ENCODE measurements at places on chromosomes 6 and 20.

GRCh38 chr6:122476131-122476530, 4.5 kb upstream of the SERINC1 start:
- DNase-seq: no peak

DNA sequence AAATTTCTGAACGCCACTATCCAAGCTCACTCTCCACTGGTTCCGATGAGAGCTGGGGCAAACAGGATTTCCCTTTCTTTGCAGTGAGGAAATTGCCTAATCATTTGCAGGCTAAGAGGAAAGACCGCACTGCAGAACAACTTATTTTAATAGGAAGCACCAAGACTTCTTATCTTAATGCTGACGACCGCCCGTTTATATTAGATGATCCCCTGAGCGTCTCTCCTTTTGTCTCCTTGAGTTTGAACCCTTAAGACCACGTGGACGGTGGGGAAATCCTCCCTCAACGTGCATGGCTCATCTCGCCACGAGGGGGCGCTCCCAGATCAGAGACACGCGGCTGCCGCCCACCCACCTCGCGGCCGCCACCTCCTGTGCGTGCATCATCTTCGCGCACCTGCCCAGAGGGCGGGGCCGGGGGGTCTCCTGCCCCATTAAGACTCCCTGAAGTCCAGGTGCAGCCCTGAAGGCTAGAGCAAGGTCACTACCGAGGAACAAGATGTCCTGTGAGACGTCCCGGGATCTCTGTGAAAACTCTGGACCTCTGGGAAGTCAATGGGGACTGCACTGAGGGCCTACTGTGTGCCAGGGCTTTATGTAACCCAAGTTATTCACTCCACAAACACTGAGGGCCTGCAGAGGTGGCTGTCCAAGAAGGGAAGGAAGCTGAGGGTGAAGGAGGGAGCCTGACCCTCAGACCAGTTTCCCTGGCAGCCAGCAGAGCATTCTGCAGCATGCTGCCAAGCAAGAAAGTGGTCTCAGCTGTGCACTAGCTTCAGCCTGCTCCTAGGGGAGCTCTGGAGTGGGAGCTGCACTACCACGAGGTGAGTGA, 28.1 kb downstream of the PDYN start:
- peak; percentile 65 for DNase-seq

- DNase-seq: peak; percentile 61
Observed at GRCh38 chr6:137389150-137389704, 105.0 kb downstream of the OLIG3 start.

- no peak for DNase-seq
Observed at GRCh38 chr20:17710379-17711266, 10.9 kb downstream of the BANF2 start.

DNA sequence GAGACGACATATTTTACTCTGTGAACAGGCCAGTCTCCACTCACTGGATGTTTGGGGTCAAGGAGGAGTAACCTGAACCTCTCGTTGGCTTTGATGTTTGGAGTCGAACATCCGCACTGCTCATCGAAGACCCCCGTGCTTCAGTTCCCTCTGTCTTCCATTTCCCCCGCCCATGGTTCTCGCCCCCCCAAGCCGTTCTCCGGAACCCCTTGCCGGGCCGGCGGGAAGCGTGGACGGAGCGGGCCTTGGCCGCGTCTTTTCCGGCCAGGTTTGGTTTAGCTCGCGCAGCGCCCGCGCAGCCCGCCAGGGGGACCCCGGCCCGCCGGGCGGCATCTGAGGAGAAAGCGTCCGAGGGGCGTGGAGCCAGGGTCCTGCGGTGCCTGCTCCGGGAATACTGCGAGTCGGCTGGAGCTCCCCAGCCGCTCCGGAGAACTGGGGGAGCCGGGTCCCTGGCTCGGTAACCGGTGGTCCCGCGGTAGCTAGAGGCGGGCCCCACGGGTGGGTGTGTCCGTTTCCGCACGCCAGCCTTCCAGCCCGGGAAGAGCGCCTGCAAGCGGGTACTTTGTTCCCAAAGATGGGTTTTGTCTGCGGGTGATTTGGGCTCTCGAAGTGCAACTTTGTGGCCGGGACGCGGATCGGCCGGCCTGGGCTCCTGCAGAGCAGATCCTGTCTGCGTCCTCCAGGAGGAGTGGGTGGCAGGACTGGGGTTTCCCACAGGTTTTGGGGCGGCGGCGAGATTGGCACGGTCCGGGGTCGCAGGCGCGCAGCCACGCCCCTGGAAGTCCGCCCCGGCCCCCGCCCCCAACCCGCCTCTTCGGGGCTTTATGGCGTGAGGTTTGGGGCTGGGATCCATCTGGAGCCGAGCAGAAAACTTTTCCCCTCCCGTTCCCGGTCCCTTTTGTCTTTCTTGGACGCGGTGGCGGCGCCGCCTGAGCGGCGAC, at the start of gene TMEM200A:
TSS of gene TMEM200A (plus strand) at position 852 of the 941 bp plus-strand sequence. CDS start 74,406 bp downstream, outside the sequence.
- no peak for DNase-seq

DNA sequence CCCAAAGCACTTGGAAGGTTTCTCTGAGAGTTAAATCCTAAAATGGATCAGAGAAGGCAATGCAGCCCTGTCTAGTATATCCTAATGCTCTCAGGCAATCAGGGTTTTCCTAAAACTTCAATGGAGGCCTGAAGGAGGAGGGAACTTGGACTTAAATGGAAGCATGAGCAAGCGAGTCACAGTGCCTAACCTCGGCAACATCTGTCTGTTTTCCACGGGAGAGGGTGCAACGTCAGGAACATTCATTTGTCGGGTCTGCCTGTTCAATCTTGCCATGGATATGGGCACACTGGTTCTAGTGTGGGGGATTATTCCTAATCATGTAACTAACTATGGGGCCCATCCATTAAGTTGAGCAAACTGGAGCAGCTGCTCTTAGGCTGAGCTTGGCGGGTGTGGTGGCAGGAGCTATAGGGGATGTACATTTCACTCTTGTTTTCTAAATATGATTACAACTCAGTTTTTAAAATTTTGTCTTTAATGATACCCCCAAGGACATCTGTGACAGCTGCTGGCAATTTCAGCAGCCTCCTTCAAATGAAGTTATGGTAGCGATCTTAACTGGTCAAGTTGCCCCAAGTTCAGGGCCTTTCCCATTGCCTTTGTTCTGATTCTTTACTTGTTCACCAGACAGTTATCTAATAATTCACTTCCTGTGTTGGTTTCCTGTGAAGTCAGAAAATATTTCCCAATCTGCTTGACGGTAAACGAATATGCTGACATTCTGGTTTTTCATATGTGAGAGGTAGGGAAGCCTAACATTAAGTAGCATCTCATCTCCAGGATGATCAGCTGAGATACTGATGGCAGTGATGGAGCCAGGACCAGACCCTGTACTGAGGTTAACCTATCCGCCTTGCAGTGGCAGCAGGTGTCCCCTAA, 21.6 kb downstream of the DSE start:
- DNase-seq: no peak

GRCh38 chr20:23121751-23122320, 35.7 kb upstream of the CD93 start:
- DNase-seq: no peak

DNA sequence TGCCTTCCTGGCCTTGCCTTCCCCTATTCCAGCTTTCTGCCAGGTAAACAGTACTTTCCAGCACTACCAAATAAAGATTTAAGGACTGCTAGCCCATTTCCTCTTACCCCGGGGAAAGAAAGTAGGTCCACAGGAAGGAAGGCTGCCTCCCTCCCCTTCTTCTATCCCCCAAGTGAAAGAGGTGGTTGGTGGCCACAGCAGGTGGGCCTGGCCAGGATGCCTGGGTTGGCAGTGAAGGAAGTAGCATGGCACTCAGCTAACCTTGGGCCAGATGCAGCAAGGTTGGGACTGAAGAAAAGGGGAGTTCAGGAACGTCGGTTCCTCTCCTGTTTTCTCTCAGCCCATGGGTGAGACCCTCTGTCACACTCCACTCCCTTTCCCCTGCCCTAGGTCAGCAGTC, 8.9 kb downstream of the NFKBIL1 start:
- DNase-seq: no peak

DNA sequence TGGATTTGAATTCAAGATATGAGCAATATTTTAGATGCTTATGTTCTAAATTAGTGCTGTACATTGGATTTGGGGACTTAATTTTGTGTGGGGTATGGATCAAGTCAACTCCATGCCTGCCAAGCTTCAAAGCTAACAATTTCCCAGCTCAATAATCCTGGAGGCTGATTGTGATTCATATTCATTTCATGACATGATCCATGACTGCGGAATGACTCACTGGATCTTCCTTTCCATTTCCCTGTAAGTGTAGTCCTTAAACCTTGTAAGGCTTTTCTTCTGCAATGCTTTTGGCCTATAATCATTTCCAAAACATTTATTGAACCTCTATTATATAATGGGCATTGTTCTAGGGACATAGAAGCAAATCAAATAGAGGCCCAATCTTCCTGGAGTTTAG, 44.7 kb upstream of the CCN2 start:
- DNase-seq: no peak

GRCh38 chr20:6579417-6579816, 188.1 kb upstream of the BMP2 start:
- DNase-seq: no peak

GRCh38 chr6:145206247-145206907, 528.9 kb downstream of the EPM2A start:
- DNase-seq: no peak

DNA sequence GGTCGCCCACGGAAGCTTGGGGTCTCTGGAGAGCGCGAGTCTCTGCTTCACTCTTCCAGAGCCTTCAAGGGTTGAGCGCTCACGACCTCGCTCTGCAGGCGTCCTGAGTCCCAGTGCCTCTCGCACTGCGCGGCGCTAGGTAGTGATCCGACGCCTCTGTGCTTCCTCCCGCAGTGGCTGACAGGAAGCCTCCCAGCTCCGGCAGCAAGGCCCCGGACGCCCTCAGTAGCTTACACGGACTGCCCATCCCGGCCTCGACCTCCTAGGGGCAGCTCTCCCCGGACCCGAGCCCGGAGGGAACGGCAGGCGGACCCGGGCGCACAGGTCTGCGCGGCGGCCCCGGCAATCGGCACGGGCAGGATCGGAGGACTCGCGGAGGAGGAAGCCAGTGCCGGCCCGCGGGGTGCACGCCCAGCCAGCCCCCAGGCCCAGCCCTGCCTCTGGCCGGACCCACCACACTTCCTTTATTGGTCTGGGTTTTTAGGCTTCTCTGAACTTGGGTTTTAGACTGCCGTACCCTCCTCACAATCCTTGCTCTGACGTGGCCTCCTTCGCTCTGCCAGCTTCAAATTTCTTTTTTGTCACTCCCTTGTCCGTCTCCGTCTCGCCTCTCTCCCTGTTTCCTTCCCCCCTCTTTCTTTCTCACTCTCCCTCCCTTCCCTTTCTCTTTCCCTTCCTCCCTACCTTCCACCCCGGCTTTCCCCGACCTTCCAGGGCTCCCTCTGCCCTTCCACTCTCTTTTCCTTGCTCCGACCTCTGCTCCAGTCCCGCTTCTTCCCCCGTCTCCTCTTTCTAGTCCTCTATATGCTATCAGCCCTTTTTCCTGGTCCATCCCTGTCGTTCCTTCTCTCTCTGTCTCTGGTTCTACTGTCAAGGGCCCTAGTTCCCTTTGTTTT, 9.1 kb downstream of the PAX1 start:
- no peak for DNase-seq

- no peak for DNase-seq
Observed at GRCh38 chr6:12482386-12483375, 192.5 kb downstream of the EDN1 start.

GRCh38 chr6:15358579-15359327, 112.9 kb downstream of the JARID2 start:
- no peak for DNase-seq

GRCh38 chr6:157068691-157069324, 254.5 kb downstream of the TMEM242 start:
- DNase-seq: no peak

GRCh38 chr6:113763876-113764275, 93.3 kb upstream of the MARCKS start:
- DNase-seq: no peak

DNA sequence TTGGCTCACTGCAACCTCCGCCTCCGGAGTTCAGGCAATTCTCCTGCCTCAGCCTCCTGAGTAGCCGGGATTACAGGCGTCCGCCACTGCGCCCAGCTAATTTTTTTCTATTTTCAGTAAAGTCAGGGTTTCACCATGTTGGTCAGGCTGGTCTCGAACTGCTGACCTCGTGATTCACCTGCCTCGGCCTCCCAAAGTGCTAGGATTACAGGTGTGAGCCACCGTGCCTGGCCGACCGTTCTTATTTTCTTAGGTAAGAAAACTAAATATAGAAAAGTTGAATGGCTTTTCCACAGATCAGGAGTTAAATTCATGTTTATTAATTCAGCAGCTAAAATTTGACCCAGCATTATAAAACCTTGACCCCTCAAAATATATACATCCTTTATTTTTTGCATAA, 238.7 kb downstream of the TRDN start:
- no peak for DNase-seq

GRCh38 chr20:1185790-1186334, 1.1 kb upstream of the TMEM74B start:
- no peak for DNase-seq

DNA sequence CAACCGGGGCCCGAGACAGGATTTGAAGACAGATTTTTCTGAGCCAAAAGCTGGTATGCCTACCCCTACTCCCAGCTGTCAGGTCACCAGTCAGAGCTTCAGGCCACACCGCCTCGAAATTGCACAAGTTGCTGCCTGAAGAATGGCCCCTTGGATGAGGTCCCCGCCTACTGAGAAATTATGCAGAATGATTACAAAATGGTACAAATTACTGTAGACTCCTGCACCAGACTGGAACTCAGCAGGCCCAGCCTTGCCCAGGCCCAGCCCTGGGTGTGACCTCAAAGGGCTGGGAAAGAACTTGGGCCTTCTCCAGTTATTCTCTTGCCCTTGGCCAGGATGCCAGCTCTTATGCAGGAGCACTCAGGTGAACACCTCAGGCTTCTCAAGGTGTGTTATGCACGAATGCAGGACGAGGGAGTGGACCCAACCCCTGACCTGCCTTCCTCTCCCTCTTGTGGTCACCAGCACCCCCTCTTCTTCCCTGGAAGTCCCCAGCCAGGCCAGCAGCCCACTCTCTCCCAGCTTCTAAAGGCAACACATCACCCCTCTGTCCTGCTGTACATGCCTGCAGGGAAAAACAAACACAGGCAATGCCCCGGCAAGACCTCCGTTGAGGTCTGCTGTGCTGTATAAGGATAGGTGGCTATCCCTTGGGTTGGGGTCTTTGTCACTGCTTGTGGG, 88.7 kb upstream of the NAA20 start:
- no peak for DNase-seq

- no peak for DNase-seq
Observed at GRCh38 chr6:157322792-157323254, 496 bp downstream of the TMEM242 start.

GRCh38 chr20:25247518-25247955, 348 bp upstream of the PYGB start:
- DNase-seq: no peak

DNA sequence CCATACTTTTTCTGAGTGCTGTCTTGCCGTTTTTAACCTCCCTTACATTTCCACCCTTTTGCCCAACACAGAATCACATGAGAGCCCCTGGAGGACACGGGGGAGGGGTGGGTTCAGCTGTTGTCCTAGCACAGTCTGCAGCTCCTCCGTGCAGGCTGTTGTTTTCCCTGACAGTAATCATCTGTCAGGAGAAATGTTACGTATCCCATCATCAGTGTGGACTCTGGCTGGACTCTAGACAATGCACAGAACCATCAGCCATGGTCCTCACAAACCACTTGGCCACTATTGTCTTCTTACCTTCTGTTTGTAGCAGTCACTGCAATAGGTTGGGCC, 92.1 kb downstream of the RIN2 start:
- DNase-seq: no peak
